ENCODE measurements at places on chromosomes 16 and 17.

DNA sequence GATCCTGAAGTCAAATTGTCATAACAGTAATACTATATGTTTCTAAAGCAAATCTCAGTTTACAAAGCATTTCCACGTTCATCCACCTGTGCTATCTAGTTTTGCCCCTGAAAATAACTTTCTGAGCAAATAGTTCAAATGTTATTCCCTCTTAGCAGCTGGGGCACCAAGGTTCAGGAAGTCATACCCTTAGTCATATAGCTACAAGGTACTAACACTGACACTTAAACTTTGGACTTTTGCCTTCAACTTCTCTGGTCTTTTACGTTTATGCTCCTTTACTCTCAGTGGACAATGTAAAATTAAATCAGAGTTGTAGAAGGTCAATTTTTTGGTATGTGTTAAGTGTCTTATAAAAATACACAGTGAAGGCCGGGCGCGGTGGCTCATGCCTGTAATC, 33.0 kb downstream of the COX11 start:
- no peak for DNase-seq

DNA sequence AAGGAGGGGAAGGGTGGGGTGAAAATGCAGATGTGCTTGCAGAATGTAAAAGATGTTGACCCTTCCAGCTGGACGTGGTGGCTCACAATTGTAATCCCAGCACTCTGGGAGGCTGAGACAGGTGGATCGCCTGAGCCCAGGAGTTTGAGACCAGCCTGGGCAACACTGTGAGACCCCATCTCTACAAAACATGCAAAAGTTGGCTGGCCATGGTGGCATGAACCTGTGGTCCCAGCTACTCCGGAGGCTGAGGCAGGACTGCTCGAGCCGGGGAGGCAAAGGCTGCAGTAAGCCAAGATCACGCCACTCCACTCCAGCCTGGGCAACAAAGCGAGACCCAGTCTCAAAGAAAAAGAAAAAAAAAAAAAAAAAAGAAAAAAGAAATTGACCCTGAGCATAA, 17.8 kb downstream of the ATP1B2 start:
- no peak for DNase-seq

DNA sequence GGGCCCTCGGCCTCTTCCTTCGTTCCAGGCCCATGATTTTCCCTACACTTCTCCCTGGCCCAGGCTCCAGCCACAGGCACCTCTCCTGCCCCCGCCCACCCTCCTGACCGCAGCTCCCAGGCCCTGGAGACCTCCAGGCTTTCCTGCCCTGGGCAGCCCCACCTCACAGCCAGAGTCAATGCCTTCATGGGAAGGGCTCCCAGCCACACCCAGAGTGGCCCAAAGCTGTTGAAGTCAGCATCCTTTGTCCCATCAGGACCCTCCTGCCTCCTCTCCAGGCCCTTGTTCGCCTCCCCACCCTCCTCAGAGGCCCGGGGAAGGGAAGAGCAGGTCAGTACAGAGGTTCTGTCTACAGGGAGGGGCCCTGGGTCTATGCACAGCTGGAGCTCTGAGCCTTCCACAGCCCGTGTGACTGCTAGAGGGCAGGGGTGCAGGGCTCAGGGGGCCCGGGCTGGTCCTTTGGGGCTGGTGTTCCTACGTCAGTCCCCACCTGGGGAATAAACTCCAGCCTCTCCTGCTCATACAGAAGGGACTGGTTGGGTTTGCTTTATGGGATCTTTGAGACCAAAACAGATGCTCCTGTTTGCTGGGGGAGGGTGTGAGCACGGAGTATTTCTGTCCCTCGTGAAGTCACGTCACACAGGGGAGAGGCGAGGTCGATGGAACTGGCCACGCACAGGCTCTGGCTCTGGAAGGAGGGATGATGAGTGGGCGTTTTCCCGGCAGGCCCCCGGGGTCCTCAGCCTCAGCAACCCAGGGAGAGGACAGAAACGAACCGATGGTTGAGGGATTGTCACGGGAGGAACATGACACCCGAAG, 20.3 kb downstream of the TRARG1 start:
- DNase-seq, result no peak

- no peak for DNase-seq
These were observed 33.3 kb downstream of the GLG1 start for GRCh38 chr16:74573622-74574021.

- no peak for DNase-seq
These were observed 378.0 kb upstream of the CA10 start for GRCh38 chr17:52536489-52536888.
